ENCODE measurements at places on chromosomes 7 and 10.

GRCh38 chr7:106597751-106598546 is 63.0 kb downstream of the CCDC71L start:
- DNase-seq, result no peak

GRCh38 chr7:5439572-5440496 is 16.2 kb upstream of the TNRC18 start:
- no peak for DNase-seq

DNA sequence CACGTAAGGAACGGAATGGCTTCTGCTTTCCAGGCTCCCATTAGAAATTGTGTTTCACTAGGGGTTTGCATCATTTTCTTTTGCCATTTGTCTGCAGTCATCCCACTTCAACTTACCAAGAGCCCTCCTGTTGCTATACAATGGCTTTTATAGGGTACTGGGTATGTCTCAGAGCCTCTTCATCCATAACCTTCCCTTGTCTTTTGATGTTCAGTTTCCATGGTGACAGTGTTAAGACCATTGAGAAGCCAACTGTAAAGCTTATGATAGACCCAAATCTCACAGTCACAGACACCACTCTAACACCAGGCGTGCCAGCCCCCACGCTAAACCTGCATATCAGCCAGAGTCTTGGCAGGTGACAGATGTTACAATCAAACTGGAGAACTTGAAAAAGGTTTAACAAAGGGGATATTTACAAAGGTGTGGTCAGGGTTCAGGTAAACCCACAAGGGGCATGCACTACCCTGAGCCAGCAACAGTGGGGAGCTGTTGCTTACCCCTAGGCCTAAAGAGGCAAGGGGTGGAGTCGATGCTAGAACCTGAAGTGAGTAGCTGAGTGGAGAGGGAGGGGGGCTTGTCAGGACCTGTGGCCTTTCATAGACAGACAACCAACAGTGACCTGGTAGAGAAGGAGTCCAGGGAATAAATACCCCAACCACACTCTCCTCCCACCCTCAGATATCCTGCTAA is 53.2 kb upstream of the ABLIM1 start:
- DNase-seq, result no peak

- no peak for DNase-seq
These were observed 570 bp downstream of the TBC1D12 start for GRCh38 chr10:94402843-94403379.

- DNase-seq, result no peak
These were observed 55.2 kb downstream of the GCC1 start for GRCh38 chr7:127530148-127530547.

- DNase-seq, result no peak
These were observed 19.8 kb upstream of the BMPER start for GRCh38 chr7:33885290-33886148.

Measured in nucleus accumbens (tissue), 56 donors.